ENCODE measurements at places on chromosomes 6 and 20. TPM values are rescaled to one million over a fixed set of nuclear protein-coding genes. Genes with fewer than 3 reads are reported as not detected.

The MUC21 gene
- not detected for total RNA-seq

The TRAPPC3L gene
- 0.16 TPM for total RNA-seq

The VSTM2L gene
- total RNA-seq = 11.1 TPM

The C6orf52 gene
- total RNA-seq = 1.7 TPM

The SPATS1 gene
- total RNA-seq = not detected

The BPIFB2 gene
- total RNA-seq = not detected

The BTBD3 gene
- total RNA-seq = 25.7 TPM

The LPA gene
- not detected for total RNA-seq

The DNMT3B gene
- total RNA-seq = 0.62 TPM

The FAM184A gene
- total RNA-seq = 0.40 TPM

The MYMX gene
- total RNA-seq = 0.30 TPM

The HLA-G gene
- total RNA-seq = 0.62 TPM
